ENCODE measurements at places on chromosomes 4 and X.

- DNase-seq = no peak
These were observed 230.2 kb downstream of the AFAP1 start for GRCh38 chr4:7709431-7709830.

DNA sequence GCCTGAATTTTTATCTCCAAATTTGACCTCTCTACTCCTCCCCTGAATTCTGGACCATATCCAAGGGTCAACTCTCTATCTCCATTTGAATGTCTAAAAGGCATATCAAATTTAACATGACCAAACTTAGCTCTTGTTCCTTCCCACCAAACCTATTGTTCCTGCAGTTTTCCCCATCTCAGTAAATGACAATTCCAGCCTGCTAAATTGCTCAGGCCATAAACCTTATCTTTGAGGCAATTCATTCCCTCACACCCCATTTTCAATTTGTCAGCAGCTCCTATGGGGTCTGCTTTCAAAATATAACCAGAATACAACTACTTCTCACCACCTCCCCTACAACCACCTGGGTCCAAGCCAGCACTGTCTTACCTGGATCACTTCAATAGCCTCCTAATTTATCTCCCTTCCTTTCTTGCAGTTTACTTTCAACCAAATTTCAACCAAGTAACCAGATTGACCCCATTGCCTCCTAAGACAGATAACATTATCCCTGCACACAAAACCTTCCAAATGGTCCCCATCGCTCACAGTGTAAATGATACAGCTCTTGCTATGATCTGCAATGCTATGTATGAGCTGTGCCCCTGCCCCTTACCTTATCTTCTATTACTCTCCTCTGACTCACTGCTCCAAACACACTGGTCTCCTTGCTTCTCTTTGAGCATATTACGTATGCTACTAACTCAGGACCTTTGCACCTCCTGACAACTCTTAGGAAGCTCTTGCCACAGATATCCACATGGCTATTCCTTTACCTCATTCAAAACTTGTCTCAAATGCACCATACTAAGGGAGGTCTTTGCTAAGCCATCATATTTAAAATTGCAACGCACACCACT lies 66.0 kb downstream of the CAMK2D start:
- no peak for DNase-seq

GRCh38 chr4:1535926-1536578 lies 129.8 kb upstream of the NKX1-1 start:
- DNase-seq = no peak

DNA sequence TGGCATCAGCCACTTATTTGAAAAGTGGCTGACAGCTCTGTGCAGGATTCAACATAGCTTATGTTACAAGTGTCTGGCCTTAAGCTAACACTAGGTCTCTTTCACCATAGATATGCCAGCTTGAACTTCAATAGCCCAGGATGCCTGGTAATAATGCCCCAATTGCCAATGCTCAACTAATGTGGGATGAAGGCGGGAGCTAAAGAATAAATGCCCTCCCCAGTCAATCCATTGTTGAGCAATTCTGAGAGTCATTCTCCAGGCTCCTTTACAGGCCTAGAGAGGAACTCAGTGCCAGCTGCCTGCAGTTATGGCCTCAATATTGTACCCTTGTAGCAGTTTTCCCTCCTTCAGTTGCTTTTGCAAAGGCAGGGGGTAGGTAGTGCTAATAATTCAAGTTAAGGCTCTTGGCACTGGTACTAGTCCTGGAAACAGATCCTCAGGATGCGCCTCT lies 460.2 kb downstream of the GABRG1 start:
- no peak for DNase-seq

DNA sequence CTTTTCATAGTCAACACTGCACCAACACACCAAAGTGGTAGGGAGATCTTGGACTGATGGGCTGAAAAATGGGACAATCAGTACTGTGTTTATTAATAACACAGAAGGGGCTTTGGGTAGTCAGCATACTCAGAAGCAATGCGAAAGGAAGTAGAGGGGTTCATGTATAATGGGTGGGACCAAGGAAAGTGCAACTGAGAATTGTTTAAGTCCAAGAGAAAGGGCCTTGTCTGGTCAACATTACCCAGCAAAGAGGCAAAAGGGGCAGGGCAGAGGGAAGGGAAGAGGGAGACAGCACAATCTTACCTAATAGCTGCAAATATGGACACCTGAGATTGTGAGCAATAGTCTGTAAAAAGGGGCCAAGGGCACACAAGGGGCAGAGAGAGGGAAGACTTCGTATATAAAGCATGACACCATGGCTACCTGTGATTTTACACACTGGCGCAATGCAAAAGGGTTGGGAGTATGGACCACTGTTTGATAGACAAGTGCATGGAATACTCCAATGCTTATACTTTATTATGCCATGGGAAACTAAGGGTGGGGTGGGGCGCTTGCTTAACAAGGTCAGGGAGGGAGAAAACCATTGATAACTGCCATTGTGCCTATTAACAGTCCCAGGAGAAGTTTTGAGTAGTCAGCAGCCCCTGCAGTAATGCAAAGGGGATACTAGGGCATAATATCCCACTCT lies 279.7 kb downstream of the CHIC1 start:
- DNase-seq = no peak

DNA sequence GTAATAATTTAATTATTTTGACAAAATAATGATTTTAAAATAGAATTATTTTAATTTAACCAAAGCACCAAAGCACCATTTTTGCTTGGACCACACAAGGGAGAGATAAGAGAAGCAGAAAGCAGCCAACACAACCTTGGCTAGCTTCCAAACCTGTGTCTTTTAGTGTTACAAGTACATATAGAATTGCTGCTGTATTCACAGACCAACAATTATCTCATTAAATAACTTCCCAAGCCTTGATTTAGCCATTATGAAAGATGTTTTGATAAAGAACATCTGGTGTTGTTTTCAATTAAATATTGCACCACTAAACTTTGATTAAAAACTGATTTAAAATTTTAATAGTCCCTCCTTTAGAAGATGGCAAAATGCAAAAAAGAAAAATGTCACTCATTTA lies 14.0 kb upstream of the IGFBP7 start:
- no peak for DNase-seq

DNA sequence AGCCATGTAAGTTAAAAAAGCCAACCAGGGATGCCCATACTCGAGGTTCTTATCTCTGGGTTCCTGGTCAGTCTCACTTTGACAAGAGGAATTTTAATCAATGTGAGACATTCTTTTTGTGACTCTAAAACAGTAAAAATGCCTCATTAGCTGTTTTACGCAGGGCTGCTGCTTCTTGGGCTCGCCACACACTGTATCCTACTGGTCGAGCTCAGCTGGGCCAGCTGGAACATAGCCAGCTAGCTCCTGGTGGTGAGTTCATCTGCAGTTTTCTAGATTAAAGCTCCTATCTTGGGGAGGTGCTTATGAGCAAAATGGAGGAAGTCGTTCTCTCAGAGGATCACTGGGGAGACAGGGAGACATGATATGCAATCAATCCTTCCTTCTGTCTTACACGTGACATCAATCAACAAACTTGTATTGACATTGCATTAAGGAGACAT lies 55.9 kb upstream of the LEF1 start:
- no peak for DNase-seq

- no peak for DNase-seq
These were observed 358.4 kb upstream of the MAGEB16 start for GRCh38 chrX:35439692-35440091.

- DNase-seq = no peak
These were observed 91.5 kb upstream of the ZNF827 start for GRCh38 chr4:146029939-146030710.

GRCh38 chrX:13835825-13836224 lies 18.9 kb upstream of the GPM6B start:
- no peak for DNase-seq

DNA sequence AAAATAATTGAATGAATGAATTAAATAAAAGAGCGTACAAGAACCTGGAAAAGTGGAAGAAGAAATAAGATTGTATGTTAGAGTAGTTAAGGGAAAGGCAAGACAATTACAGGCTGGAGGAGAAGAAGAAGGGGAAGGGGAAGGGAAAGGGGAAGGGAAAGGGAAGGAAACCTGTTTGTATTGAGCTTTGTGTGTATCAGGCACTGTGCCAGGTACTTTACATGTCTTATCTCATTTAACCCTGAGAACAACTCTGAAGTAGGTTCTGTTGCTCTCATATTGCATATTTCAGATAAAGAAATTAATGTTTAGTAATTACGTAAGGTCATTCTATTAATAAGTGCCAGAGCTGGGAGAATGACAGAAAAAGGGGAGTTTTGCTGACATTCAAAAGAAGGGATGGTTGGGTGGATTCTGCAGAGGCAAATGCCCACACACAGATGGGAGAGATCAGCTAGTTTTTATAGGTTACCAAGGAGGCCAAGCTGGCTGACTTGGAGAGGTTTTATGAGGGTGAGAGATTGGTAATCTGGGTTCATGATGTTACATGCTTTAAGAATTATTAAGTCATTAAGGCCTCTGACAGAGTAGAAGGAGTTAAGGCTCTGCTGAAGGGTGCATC lies 92.3 kb upstream of the LCORL start:
- no peak for DNase-seq

DNA sequence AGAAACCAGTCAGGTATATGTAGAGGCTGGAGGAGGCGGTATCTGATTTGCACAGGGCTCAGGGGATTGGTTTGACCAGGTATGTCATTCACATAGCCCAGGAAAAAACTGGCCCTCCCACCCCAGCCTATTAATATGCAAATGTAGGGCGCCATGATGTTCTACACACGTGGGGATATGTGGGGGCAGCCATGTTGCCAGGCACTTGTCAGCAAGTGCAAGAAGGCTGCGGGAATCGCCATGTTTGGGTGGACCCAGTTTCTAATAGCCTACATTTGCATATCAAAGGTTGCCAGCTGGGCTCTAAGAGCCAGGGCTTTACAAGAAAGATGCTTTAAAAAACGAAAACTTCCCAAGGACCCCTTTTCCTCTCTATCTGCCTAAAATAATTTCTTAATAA lies 335.1 kb downstream of the SMARCA1 start:
- no peak for DNase-seq

GRCh38 chr4:71537551-71538065 lies 198.8 kb downstream of the SLC4A4 start:
- DNase-seq = peak; percentile 90

DNA sequence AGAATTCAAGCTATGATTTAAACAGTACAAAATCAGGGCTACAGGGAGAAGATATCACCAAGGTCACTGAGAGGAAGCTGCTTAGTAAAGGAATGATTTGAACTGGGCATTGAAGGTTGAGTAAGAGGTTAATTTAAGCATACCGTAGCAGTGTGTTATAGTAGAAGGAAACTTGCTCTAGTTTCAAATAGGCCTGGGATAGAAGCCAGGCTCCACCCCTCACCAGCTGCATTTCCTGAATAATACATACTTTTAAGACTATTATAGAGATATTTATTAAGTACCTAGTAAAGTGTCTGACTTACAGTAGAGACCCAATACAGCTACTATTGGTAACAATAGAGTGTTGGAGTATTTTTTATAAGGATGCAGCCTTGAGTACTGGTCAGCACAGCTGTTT lies 118.0 kb upstream of the GLRA2 start:
- no peak for DNase-seq

DNA sequence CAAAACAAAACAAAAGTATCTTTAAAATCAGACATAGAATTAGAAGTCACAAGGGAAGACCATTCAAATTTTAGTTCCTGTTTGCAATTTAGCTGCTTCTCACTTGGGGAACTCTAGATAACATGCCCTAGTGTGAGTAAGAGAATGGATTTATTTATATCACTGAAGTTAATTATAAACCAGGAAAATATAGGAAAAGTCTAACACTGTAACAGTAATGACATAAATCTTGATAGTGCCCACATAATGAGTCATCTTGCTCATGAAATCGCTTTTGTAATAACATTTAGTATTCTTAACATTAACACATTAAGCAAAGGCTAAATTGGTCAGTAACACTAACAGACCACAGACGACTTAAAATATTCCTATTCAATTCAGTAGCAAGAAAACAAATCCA lies 710.7 kb downstream of the STPG2 start:
- DNase-seq = no peak

DNA sequence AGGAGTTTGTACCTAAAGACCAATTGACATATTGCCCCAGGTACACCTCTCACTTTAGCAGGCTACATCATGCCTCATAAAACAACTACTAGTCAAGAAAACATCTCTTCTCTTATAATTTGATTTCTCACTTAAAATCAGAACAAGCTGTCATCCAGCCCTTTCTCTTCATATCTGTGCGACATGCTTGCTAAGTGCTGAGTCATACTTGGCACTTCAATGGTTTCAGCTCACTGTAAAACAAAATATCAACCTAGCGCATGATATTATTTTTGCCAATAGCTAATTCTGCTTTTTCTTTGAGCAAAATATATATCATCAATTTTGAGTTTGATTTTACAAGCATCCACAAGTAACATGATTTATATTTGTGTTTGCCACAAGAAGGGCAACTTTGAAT lies 27.9 kb upstream of the FUNDC1 start:
- DNase-seq = no peak

DNA sequence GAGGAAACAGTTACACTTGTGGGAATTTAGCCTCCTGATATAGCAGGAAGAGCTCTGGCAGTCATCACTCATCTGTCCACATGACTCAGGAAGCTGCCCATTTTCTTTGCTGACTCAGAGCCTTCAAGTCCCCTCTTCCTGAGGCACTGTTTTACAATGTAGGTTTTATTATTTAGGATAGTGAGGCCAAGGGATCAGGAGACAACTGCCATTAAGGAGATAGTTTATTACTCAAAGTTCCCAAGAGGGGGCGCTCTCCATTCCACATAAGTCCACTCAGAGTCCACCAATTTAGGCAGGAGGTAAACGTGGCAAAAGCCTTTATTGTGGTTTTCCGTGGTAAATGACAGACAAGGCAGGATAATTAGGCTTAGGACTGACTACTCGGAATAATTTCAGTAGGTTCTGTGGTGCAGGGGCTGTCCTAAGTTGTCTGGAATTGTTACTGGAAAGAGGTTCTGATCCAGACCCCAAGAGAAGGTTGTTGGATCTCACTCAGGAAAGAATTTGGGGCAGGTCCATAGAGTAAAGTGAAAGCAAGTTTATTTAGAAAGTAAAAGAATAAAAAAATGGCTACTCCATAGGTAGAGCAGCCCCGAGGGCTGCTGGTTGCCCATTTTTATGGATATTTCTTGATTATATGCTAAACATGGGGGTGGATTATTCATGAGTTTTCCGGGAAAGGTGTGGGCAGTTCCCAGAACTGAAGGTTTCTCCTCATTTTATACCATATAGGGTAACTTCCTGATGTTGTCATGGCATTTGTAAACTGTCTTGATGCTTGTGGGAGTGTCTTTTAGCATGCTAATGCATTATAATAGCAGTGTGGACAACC lies 96.0 kb upstream of the RAB40AL start:
- no peak for DNase-seq

GRCh38 chr4:164501074-164501473 lies 252.9 kb upstream of the SMIM31 start:
- DNase-seq = no peak
